Upper lobe of right lung (tissue), 1 donor: ENCODE measurements at places on chromosomes 13 and 19.

DNA sequence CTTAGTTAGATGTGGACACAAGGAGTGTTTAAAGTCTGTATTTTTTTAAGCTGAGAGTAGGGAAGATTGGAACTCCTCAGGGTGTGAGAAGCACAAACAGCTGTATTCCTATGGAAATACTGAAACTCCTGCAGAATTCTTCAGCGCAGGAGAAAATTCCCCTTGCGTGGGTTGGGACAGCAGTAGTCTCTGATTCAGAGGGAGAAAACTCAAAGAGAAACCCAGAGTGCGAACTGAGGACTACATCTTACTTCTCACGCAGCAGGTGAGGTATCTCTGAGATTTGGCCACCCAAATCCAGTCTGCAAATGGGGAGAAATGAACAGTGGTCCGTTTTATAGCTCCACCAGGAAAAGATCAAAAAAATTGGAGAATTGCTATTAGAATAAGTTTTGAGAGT is 60.9 kb downstream of the FRY start:
- no peak for DNase-seq

- no peak for DNase-seq
Observed at GRCh38 chr13:77387607-77388200, 60.8 kb upstream of the MYCBP2 start.

GRCh38 chr13:79171141-79172061 is 234.7 kb downstream of the RBM26 start:
- no peak for DNase-seq

- no peak for DNase-seq
Observed at GRCh38 chr13:112605531-112605990, 17.6 kb upstream of the TUBGCP3 start.

DNA sequence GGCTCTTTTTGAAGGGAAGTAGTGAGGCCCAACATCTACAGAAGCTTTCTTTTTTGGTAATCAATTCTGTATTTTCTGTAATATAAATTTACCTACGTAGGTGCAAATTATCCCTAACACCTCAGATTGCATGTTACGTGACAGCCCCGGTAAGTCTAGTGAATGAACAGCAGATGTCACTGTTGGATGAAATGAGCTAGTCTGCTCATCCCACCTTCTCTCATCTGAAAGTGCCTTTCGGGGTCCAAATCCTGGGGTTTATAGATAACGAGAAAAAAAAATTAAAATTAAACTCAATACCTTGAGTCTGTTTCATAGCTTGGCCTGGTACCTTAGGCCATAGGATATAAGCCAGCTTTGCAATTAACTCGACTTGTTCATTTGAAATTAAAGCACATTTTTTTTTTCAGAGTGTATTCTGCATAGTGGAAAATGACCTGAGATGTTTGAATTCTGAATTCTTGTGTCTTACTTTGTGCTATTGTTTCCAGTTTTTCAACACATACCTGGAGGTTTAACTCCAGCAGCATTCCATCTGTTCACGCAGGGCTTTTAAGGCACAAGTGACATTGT is 548.2 kb downstream of the GPC5 start:
- no peak for DNase-seq

GRCh38 chr19:1495051-1495798 is 4.2 kb downstream of the REEP6 start:
- no peak for DNase-seq

DNA sequence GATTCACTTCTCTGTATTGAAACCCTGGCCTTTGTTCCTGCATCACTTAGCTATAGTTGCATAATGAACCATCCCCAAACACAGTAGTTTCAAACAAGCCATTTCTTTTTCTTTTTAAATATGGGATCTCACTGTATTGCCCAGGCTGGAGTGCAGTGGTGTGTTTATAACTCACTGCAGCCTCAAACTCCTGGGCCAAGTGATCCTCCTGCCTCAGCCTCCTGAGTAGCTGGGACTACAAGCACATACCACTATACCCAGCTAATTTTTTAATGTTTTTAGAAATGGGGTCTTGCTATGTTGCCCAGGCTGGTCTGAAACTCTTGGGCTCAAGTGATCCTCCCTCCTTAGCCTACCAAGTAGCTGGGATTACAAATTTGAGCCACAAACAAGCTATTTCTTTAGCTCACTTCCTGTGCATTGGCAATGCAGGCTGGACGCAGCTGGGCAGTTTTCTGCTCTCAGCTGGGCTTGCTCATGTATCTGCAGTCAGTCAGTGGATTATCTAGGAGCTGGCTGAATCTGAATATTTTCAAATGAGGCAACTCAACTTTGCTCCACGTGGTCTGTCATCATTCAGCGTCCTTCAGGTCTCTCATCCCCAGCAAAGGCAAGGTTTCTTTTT is 49.5 kb upstream of the SIN3B start:
- DNase-seq: no peak

- DNase-seq: no peak
Observed at GRCh38 chr13:76708138-76708688, 178.0 kb downstream of the KCTD12 start.

- DNase-seq: no peak
Observed at GRCh38 chr19:31135841-31136240, 213.4 kb downstream of the TSHZ3 start.

DNA sequence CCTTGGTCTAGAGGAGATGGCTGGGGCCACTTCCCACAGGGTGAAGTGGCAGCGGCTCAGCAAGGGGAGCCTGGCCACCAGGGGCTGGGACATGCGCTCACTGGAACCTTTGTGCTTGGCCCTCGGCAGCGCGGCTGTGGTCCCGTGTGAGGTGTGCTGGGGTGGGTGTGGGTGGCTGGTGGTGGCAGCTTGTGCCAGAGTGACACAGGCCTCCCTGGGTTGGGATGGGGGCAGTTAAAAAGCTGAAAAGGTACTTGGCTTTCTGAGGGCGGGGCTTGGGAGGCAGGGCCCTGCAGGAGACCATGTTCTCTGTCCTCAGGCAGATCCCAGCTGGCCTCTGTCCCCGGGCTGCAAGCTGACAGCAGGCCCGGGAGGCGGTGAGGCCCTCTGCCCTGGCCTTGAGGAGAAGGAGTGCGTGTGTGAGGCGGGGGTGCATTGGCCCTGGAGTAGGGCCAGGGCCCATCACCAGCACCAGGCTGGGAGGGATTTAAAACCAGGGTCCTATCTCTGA is 17.3 kb downstream of the MPND start:
- DNase-seq: no peak

- DNase-seq: no peak
Observed at GRCh38 chr19:2896694-2897093, 4.0 kb upstream of the ZNF57 start.

DNA sequence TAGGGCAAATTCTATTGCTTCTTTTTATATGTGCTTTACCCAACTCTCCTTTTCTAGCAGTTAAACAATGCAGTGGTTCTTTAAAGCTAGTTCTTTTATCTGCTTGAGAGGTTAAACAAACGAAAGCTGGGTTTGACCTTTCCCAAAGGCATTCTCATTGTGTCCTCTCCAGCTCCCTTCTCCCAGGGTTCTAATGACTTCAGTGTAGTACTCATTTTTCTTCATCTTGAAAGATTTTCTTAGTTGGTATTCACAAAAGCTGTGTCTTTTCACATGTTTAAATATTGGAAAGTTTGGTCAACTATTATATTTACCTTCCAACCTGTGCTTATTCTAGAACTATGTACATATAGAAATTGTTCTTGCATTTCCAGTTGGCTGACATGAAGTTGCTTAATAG is 1.5 kb downstream of the WASF3 start:
- DNase-seq: no peak

DNA sequence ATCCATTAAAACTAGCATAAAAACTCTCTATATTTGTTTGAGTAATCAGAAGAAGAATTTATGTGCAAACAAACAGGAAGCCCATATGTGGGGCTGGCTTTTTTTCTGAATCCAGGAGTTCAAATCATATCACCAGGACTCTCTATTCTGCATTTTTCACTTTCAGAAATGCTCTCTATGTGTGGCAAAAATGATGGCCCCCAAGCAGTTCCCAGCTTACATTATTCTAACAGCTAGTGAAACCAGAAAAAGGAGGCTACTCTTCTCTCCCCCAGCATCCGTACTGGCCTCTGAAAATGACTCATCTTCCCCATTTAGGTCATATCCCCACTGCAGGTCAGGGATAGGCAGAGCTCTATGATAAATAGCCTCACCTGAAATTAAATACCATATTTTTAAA is 20.4 kb downstream of the RBM26 start:
- DNase-seq: no peak

- DNase-seq: peak; percentile 56
Observed at GRCh38 chr19:32863841-32864240, 5.7 kb downstream of the SLC7A9 start.

GRCh38 chr19:41219924-41220567 is 1.0 kb downstream of the AXL start:
- DNase-seq: peak; percentile 67

GRCh38 chr13:40163066-40164000 is 503.1 kb downstream of the FOXO1 start:
- no peak for DNase-seq

DNA sequence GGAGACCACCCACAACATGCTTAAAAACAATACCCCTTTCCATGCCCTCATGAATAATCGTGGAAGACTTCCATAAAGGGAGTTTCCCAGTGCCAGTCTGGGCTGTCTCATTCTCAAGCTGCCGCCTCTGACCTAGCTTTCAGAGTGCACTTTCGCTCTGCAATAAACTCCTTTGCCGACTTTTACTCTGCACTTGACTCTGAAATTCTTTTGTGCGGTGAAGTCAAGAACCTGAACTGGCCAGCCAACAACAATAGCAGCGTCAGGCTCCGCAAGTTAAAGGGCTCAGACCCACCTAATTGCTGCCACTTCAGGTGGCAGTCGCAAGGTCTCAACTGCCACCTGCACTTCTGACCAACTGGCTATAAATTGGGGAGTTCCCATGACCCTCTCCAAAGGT is 10.3 kb upstream of the LEUTX start:
- no peak for DNase-seq

DNA sequence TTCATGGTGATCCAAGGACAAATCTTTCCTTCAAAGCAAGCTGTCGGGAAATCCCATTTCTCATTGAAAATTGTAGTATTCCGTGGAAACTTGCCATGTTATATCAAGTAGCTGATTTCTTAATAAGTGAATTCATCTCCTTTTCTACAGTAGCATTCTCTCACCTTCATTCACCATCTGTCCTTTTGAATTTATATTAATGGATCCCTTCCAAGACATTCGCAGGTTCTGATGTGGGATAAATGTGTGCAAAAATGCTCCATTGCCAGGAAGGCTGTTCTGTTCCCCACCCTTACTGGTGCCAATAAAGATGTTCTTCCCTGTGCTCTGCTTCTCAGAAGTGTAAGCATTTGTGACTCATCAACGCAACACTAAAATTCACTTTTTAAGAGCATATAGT is 36.2 kb downstream of the AMER2 start:
- DNase-seq: no peak

DNA sequence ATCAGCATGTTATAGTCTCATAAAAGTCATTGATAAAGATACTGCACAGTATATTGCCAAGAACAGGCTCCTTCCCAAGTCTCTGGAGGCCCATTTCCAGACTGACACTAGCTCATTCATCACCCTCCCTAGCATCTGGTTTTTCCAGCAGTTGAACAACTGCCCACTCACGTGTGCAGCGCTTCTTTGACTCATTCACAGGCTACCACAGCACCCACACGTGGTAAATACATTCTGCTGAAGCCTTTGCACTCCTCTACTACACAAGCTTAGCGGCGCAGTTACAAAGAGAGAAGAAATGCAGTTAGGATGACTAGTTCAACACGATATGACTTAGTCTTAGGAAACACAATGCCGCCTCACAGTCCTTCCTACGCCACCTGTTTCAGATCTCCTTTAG is 87.7 kb downstream of the DOCK9 start:
- DNase-seq: no peak

- DNase-seq: no peak
Observed at GRCh38 chr13:32609428-32609827, 23.2 kb downstream of the PDS5B start.

DNA sequence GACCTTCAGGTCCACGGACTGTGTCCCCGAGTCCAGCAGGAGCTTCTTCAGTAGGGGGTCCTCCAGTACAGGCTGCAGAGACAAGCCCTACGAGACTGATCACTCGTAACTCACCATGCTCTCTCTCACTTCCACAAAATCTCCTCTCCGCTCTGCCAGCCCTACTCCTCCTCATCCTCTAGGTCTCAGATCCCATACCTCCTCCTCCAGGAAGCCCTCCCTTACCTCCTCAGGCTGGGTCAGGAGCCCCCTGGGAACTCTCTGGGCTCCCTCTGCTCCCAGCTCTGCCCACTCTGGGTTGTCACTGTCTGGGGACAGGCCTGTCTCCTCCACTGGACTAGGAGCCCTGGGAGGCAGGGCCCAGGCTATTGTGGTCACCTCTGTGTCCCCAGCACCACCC is 23.9 kb upstream of the NAPA start:
- no peak for DNase-seq

DNA sequence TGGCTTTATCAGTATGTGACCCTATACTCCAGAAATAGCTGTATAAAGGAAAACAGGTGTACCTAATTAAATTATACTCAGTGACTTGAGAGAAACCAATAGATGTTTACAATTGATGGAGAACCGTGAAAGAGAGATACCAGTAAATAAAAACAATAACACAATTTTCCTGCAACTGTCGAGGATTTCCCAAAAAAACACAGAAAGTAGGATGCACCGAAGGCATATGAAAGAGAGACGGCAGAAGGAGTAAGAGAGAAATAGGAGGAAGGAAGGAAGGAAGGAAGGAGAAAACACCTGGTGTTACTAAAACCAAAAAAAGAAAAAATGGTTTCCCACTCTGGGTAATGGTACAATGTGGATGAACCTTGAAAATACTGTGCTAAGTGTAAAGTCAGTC is 6.8 kb upstream of the ZNF229 start:
- DNase-seq: no peak
